Muscle of leg (tissue), 16 donors: ENCODE measurements at places on chromosomes 12 and 14. TPM values are rescaled to one million over a fixed set of nuclear protein-coding genes. Genes with fewer than 3 reads are reported as not detected.
A peak's percentile ranks its signal among the peaks of the same experiment; 100 is the strongest.

Gene ARHGEF25
- total RNA-seq, result 32.3 TPM

Gene C14orf180
- 18.8 TPM for total RNA-seq

Gene RILPL2
- total RNA-seq, result 1.2 TPM

DNA sequence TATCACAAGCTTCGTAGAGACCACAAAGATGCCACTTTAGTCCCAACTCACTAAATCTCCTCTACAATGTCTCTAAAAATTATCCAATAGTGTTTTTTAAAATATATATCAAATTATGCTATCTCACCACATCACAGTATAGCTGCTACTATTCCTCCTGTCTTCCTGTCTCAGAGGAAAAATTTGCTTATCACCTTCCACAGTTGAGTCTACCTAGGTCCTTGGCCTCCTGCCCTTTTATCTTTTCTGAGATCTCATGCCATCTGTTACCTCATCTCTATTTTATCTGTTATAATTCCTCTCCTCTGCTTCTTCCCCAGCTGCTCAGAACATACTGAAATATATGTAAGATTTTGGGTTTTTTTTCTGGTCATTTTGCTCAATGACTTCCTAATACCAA lies 568.2 kb downstream of the DIO2 start:
- no peaks in the 10 kb centered on the region for H3K36me3 ChIP-seq
- H3K4me1 ChIP-seq, result peaks cover 3% of the 10 kb centered on the region
- no peak for DNase-seq
- no peak overlapping the region for H3K27ac ChIP-seq
- no peaks in the 10 kb centered on the region for H3K27me3 ChIP-seq
- no peak overlapping the region for H3K4me3 ChIP-seq

DNA sequence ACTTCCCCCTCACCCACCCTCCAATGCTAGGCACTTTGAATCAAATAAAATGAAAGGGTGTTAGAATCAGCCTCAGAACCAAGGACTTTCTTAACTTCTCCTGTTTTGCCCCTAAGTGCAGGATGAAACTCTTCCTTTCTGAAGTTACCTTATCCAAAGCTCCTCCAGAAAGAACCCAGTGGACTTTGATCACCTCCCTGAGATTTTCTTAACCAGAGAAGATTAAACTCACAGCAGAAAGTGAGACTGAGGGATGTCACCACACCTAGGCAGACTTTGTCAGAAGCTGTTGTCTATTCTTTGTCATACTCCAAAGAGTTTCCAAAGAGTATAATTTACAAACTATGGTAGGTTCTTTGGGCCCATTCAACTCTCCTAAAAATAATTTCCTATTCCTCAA lies 14.2 kb upstream of the RNASE3 start:
- DNase-seq, result no peak
- no peak overlapping the region for H3K4me3 ChIP-seq
- H3K27ac ChIP-seq, result no peak overlapping the region
- H3K4me1 ChIP-seq, result no peaks in the 10 kb centered on the region
- no peaks in the 10 kb centered on the region for H3K36me3 ChIP-seq
- H3K27me3 ChIP-seq, result no peaks in the 10 kb centered on the region

DNA sequence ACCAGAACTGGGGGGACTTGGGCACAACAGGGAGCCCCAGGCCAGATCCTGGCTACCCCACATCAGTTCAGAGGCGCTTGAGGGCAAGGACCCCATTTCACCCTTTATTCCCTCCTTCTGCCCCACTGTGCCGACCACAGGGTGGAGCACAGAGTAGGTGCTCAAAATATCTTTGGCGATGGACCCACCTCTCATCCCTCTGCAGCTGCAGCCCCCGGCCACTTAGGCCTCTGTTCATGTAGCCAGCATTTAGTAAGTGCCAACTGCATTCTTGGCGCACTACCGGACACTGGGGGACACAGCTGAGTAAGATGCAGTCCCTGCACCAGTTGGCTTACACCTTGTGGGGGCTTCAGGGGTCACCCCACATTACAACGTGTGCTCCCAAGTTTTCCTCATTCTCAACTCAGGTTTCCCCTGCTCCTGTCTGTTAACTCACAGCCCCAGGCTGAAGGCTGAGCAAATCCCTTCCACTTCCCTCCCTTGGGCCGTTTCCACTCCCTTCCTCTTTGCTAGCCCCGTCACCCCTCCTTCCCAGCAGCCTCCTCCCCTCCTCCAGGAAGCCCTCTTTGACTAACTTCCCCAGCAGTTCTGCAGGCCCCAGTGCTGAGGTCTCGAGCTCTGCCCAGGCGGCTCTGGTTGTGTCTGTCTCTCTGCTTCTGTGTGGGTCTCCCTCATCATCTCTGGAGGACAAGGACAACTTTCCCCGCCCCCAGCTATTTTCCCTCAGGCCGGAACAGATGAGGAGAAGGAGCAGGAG lies 26.5 kb downstream of the KRT80 start:
- peaks cover 24% of the 10 kb centered on the region for H3K4me1 ChIP-seq
- no peak overlapping the region for H3K27ac ChIP-seq
- H3K36me3 ChIP-seq, result no peaks in the 10 kb centered on the region
- no peak for DNase-seq

GRCh38 chr14:31229009-31229408 lies 21.4 kb upstream of the HECTD1 start:
- no peak overlapping the region for H3K4me3 ChIP-seq
- DNase-seq, result no peak
- no peak overlapping the region for H3K27ac ChIP-seq
- no peaks in the 10 kb centered on the region for H3K4me1 ChIP-seq

DNA sequence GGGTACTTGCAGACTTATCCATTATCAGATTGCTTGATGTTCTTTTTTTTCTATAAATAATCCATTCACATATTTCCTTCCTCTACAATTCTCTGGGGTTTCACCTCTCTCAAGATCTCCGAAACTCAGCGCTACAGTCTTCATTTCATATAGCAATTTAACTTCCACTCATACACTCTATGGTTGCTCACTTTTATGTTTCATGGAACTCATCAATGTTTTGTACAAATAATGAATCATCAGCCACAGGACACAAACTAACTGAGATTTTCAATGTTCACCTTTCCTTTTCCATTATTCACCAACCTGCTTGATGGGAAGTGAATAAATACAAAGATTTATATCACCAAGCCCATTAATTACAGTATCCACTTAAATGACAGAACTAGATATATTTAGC lies 534.7 kb downstream of the LRFN5 start:
- H3K4me1 ChIP-seq, result no peaks in the 10 kb centered on the region
- H3K27ac ChIP-seq, result no peak overlapping the region
- H3K4me3 ChIP-seq, result no peak overlapping the region
- H3K36me3 ChIP-seq, result no peaks in the 10 kb centered on the region
- H3K27me3 ChIP-seq, result no peaks in the 10 kb centered on the region

- no peaks in the 10 kb centered on the region for H3K27me3 ChIP-seq
- DNase-seq, result peak; percentile 39
- H3K4me3 ChIP-seq, result no peak overlapping the region
- no peaks in the 10 kb centered on the region for H3K36me3 ChIP-seq
- no peaks in the 10 kb centered on the region for H3K4me1 ChIP-seq
Measured at GRCh38 chr12:68957273-68957672, 24.3 kb upstream of the CPM start.

- peak overlapping the region; percentile 70 for H3K27ac ChIP-seq
- peak; percentile 90 for DNase-seq
- no peaks in the 10 kb centered on the region for H3K36me3 ChIP-seq
Measured at GRCh38 chr14:37901978-37902377, 305.7 kb upstream of the SSTR1 start.

DNA sequence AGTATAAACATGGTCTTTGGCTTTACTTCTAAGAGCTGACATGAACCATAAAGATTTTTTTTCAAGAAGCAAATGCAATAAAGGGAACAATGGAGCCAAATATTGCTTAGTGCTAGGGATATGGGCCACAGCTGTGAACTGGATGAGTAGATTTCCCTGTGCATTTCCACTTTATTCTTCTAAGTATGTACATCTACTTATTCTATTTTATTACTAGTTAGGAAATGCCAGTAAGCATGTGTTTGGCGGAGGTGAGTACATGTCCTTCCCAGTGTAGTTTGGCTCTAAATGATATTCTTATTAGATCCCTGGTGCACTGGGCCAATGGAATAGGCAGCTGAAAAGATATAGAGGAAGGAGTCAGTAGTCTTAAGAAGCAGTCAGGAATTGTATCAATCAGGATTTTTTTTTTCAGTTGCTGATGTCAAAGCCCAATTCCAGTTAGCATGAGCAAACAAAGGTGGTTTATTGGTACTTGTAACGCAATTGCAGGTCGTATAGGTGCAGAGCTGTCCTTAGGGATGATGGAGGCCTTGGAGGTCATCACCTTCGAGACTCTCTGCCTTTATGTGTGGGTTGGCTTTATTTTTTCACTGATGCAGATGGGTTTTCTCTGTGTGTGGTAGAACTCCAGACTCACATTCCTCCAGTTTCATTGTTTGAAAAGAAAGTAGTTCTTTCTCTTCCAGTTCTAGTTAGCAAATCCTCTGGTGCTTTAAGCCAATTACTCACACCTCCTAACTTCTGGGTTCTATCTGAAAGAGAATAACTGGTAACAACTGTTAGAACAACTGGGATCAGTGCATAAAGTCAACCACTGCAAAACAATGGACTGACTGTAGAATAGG lies 139.0 kb upstream of the LRIG3 start:
- H3K36me3 ChIP-seq, result no peaks in the 10 kb centered on the region
- peak overlapping the region; percentile 81 for H3K27ac ChIP-seq
- peaks cover 6% of the 10 kb centered on the region for H3K4me1 ChIP-seq
- no peak overlapping the region for H3K4me3 ChIP-seq

DNA sequence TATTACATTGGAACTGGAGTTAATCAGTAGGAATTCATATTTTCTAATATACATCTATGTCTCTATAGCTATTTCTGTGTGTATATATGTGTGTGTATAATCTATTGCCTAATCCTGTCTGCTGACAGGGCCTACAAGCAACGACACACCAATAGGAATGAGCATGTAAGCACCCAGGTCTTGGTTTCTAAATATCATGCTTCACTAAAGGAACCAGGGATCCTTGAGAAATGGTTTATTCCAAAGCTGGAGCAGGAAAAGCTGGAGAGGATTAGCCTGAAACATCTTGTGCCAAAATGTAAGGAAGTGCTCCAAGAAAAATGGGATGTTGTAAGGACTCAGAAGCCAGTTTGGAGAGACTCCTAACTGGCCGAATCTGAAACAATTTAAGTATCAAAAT lies 29.3 kb upstream of the LGALS3 start:
- H3K4me1 ChIP-seq, result peaks cover 29% of the 10 kb centered on the region
- peak overlapping the region; percentile 36 for H3K27ac ChIP-seq
- DNase-seq, result peak; percentile 97
- H3K4me3 ChIP-seq, result no peak overlapping the region

DNA sequence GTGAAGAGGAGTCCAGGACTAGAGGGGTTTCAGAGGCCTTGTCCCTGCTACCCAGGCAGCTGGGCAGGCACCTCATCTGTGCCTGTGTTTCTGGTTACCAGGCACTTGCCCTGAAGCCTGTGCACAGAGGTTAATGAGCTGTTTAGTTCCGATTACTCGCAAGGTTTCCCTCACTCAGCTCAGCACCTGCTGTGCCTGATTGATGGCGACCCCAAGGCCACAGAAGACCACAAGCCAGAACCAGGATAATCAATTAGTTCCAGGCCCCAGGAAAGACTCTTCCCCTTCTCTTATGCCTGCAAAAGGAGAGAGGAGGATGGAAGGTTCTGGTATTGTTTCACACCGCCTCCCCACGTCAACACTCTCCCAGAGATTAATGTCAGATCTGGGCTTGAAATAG lies 88.8 kb upstream of the NOS1 start:
- no peak for DNase-seq
- no peaks in the 10 kb centered on the region for H3K4me1 ChIP-seq
- no peak overlapping the region for H3K27ac ChIP-seq
